ENCODE measurements at places on chromosomes 13 and 19. TPM values are rescaled to one million over a fixed set of nuclear protein-coding genes. Genes with fewer than 3 reads are reported as not detected.

Gene ZNF135
- total RNA-seq, result 8.6 TPM

DNA sequence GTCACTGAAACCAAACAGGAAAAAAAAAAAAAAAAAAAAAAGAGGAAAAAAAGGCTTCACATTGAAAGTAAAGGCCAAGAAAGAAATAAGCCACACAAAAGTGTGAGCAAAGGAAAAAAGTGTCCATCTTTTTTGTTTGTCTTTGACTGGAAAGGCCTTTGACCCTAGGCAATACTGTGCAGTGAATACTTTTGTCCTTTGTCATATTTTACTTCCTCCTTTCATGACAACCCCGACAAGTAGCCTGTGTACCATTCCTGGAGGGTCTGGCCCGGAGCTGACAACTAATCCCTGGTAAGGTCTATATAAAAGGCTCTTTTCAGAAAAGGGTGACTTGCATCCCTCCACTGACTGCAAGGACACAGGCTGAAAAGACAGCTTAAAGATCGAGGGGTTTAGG is 12.9 kb upstream of the MICU2 start:
- no peak for DNase-seq
- no peak overlapping the region for H3K27ac ChIP-seq
- no peak overlapping the region for H3K4me3 ChIP-seq
- H3K27me3 ChIP-seq, result no peaks in the 10 kb centered on the region
- no peaks in the 10 kb centered on the region for H3K4me1 ChIP-seq
- H3K36me3 ChIP-seq, result no peaks in the 10 kb centered on the region

Gene ZNF486
- 3.6 TPM for total RNA-seq

GRCh38 chr19:39704181-39705044 is at the start of gene LGALS14:
Gene LGALS14 (plus strand): TSS chr19:39704481. CDS start chr19:39704529, 48 bp downstream.
- DNase-seq, result no peak
- peaks cover 3% of the 10 kb centered on the region for H3K27me3 ChIP-seq
- no peak within 1 kb of the TSS for H3K4me3 ChIP-seq
- H3K36me3 ChIP-seq, result no peaks in the 10 kb centered on the region
- no peak within 1 kb of the TSS for H3K27ac ChIP-seq

DNA sequence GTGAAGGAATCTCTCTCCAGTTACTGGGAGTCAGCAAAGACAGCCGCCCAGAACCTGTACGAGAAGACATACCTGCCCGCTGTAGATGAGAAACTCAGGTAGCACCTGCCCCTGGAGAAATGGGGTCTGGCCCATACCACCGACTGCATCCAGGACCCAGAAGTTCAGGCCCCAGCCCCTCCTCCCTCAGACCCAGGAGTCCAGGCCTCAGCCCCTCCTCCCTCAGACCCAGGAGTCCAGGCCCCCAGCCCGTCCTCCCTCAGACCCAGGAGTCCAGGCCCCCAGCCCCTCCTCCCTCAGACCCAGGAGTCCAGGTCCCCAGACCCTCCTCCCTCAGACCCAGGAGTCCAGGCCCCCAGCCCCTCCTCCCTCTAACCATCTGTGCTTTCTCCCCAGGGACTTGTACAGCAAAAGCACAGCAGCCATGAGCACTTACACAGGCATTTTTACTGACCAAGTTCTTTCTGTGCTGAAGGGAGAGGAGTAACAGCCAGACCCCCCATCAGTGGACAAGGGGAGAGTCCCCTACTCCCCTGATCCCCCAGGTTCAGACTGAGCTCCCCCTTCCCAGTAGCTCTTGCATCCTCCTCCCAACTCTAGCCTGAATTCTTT is 3.0 kb downstream of the APOC2 start:
- H3K27me3 ChIP-seq, result no peaks in the 10 kb centered on the region
- no peak overlapping the region for H3K4me3 ChIP-seq
- H3K4me1 ChIP-seq, result no peaks in the 10 kb centered on the region
- no peak for DNase-seq
- H3K36me3 ChIP-seq, result no peaks in the 10 kb centered on the region

Gene ZNF677
- 15.8 TPM for total RNA-seq

DNA sequence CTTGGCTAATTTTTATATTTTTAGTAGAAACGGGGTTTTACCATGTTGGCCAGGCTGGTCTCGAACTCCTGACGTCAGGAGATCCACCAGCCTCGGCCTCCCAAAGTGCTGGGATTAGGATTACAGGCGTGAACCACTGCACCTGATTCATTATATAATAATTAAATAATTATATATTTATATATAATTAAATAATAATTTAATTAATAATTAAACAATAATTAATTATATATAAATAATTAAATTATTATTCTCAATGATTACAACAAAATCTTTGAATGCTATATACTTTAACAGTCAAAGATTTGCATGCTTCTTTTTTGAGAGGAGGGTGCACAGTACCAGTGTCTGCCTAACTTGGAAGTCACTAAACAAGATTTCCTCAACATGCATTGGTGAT is 872.3 kb downstream of the EFNB2 start:
- H3K27me3 ChIP-seq, result no peaks in the 10 kb centered on the region
- no peaks in the 10 kb centered on the region for H3K4me1 ChIP-seq
- no peak overlapping the region for H3K27ac ChIP-seq

GRCh38 chr19:45804140-45804958 is 10.8 kb downstream of the RSPH6A start:
- no peaks in the 10 kb centered on the region for H3K36me3 ChIP-seq
- no peak overlapping the region for H3K27ac ChIP-seq
- no peak for DNase-seq
- H3K27me3 ChIP-seq, result no peaks in the 10 kb centered on the region

Gene TUBB4A
- total RNA-seq, result 6.1 TPM

GRCh38 chr13:107324416-107325204 is 756.7 kb upstream of the ARGLU1 start:
- no peak for DNase-seq
- H3K4me1 ChIP-seq, result no peaks in the 10 kb centered on the region
- no peak overlapping the region for H3K4me3 ChIP-seq
- no peaks in the 10 kb centered on the region for H3K36me3 ChIP-seq
- H3K27me3 ChIP-seq, result no peaks in the 10 kb centered on the region

- H3K27me3 ChIP-seq, result no peaks in the 10 kb centered on the region
- H3K27ac ChIP-seq, result no peak overlapping the region
- no peak for DNase-seq
- H3K36me3 ChIP-seq, result no peaks in the 10 kb centered on the region
- no peaks in the 10 kb centered on the region for H3K4me1 ChIP-seq
These were observed 186.2 kb downstream of the EFNB2 start for GRCh38 chr13:106349080-106349931.

DNA sequence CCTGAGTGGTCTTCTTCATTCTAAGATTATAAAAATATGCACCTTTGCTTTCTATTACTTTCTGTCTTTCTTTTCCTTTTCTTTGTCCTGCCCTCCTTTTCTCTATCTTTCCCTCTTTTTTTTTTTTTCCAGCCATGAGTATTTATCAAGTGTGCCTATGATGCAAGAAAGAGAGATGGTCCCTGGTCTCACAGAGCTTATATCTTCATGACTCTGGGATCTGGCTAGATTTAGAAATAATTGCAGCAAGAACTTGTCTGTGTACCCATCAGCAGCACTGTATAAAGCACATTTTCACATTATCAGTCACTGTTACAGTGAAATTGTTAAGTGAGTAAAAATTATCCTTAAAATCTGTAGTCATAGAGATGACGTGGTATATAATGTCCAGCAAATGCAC is 31.6 kb upstream of the GAS6 start:
- H3K4me1 ChIP-seq, result no peaks in the 10 kb centered on the region
- no peak overlapping the region for H3K4me3 ChIP-seq
- no peaks in the 10 kb centered on the region for H3K27me3 ChIP-seq
